ENCODE measurements at places on chromosomes 1 and 21.

DNA sequence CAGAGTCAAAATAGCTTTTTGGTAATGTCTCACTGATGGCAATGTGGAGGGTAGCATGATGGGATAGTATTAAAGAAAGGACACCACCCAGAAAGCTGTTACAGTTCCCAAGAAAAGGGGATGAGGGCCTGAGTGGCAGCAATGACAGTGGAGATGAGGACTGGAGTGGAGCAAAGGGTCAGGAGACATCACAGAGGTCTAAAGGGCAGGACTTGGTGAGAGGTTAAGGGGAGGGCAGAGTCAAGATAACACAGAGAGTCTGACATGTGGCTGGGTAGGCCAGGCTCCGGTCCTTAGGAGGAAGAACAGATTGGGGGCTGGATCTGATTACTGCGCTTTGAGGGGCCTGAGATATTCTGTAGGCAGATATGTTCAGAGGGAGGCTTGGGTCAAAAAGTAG is 19.3 kb downstream of the ELF3 start:
- no peak for DNase-seq

- no peak for DNase-seq
Observed at GRCh38 chr1:37846647-37847339, 12.6 kb downstream of the MTF1 start.

DNA sequence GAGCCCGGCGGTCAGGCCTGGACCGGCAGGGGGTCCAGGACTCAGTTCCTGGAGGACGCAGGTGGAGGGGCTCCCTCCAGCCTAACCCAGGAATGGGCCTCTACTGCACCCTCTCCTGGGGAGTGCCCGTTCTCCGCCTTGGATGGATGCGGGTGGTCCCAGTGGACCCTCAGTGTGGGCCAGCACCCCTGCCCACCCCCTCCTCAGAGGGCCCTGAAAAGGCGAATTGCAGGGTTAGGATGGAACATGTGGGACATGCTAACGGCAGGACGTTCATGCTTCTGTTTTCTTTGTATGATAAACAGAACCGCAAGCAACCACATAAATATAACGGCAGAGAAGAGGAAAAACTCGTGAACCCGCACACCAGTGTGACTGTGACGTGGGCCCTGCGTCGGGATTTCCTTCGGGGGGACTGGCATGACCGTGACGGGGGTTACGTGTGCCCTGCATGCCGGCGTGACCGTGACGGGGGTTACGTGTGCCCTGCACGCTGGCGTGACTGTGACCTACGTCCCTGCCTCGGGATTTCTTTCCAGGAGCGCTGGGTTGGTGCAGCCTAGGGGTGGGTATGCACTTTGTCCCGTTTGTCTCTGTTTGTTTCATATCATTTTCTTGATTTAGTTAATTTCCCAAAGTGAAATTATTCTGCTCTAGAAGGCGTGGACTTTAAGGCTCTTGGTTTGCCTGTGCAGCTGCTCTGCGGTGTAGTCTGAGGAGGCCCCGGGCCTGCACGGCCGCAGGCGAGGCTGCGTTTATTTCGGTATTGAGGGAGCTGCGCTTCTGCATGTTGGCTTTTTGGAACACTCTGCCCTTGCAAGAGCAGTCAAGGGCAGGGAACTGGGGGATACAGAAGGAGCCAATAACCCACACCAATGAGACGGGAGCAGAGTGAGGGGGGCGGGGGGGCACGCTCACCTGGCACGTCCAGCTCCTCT is 3.1 kb downstream of the FTCD start:
- peak; percentile 1 for DNase-seq

DNA sequence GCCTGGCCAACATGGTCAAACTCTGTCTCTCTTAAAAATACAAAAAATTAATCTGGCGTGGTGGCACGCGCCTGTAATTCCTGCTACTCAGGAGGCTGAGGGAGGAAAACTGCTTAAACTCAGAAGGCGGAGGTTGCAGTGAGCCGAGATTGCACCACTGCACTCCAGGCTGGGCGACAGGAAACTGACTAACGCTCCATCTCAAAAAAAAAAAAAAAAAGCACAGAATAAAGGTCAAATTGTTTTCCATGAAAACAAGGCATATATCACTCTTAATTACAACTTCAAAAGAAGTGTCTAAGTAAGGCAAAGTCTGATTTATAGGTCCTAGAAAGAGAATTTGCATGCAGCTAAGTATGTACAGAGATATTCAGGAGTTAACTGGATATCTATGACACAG is 25.6 kb downstream of the EYA3 start:
- DNase-seq: no peak

GRCh38 chr21:42892931-42893755 is at the start of gene NDUFV3:
NDUFV3 (plus strand) TSS chr21:42893309; CDS start chr21:42893334, 25 bp downstream.
- peak; percentile 93 for DNase-seq

GRCh38 chr1:31846484-31846883 is 30.7 kb upstream of the SPOCD1 start:
- DNase-seq: no peak

- no peak for DNase-seq
Observed at GRCh38 chr1:172287208-172287607, 133.3 kb upstream of the C1orf105 start.

DNA sequence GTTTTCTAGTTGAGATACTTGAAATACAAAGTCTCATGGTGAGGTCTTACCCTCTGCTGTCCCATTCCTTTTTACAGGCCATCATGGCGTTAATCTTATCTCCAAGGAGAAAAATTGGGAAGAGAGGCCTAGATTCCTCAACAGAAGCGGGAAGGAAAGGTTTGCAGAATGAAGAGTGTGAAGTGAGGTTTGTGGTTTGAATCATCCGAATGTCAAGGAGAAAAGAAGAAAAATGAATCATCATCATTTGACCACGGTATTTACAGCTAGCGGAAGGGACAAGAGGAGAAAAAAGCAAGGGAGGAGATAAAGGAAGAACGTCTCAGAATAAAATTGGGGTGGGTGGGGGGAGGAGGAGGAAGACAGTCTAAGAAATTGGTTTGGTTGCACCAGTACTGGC is 935 bp upstream of the COG2 start:
- DNase-seq: no peak

DNA sequence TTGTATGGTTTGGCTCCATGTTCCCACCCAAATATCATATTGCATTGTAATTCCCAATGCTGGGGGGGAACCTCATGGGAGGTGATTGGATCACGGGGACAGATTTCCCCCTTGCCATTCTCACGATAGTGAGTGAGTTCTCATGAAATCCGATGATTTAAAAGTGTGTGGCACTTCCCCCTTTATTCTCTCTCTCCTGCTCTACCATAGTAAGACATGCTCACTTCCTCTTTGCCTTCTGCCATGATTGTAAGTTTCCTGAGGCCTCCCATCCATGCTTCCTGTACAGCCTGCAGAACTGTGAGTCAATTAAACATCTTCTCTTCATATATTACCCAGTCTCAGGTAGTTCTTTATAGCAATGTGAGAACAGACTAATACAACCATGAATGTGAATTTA is 211.6 kb upstream of the NR5A2 start:
- no peak for DNase-seq

DNA sequence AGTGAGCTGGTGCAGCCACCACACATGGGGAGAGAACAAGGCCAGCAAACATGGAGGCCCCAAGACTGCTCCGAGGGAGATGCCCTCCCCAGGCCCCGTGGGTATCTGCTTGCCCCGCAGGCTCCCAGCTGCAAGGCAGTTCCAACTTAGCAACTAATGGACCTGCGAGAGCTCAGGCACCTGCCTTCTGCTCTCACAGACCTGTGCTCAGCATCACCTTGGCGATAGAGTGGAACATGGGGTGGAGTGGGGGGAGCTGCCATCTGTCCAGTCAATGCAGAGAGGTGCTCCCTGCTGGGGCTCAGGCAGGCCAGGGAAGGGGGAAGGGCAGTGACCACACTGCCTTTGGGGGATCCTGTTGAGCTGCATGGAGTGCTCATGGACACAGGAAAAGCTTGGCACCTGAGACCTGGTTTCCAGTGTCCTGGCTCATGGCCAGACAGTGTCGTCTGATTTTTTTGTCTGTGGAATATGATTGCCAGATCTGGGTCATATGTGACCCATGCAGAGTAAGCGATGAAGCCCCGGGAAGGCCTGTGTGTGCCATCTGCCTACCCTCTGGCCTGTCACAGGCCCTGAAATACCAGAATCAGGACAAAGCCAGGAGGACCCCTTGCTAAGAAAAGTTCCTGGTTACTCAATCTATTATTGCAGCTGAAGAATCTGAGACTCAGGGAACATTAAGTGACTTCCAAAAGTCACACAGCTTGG is 39.9 kb upstream of the TENT5C start:
- no peak for DNase-seq

GRCh38 chr1:58824753-58825389 is 41.0 kb upstream of the JUN start:
- no peak for DNase-seq

Measured in SHP77 treated with DMSO at 0.1 percent for 48 hours (cell line).